ENCODE measurements at places on chromosomes 12 and 14.

GRCh38 chr14:90676912-90677311, 139.3 kb downstream of the TTC7B start:
- DNase-seq = no peak

DNA sequence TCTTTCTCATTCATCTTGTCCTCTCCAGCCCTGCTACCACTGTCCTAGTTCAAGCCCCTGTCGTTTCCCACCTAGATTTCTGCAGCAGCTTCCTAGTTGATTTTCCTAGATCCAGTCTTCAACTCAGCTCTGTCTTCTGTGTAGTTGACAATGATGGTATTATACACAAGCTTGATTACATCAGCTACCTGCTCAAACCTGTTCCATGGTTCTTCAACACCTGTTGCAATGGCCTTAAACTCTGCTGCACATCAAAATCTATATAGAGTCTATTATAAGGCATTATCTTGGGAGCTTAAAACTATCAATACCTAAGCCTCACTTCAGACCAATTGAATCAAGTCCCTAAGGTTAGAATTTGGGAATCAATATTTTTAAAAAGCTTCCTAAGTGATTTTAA, 71.7 kb upstream of the PELI2 start:
- DNase-seq = no peak

- no peak for DNase-seq
Observed at GRCh38 chr14:99716091-99716849, 32.2 kb downstream of the CYP46A1 start.

DNA sequence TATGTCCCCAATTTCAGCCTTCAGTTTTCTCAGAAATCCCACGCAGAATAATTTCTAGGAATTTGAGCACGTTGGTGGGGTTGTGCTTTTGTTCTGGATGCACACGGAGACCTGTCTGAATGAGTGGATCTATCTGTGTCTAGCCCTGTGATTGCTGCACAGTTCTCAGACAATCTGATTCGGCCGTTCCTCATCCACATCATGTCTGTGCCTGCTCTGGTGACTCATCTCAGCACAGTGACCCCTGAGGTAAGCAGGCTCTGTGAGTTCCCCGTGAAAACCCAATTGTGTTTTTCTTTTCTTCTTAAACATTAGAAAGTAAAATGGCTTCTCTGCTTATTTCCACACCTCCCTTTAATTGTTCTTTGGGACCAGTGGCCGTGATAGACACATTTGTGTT, 20.2 kb downstream of the UBE3B start:
- DNase-seq = no peak

All from activated naive CD8-positive, alpha-beta T cell treated with anti-CD3 and anti-CD28 coated beads, Interleukin-2, amount 50 U/mL, for 24 hours (primary cell).